ENCODE measurements at places on chromosomes 7 and 10.

- DNase-seq, result no peak
Measured at GRCh38 chr7:128759242-128759641, 16.4 kb downstream of the OPN1SW start.

DNA sequence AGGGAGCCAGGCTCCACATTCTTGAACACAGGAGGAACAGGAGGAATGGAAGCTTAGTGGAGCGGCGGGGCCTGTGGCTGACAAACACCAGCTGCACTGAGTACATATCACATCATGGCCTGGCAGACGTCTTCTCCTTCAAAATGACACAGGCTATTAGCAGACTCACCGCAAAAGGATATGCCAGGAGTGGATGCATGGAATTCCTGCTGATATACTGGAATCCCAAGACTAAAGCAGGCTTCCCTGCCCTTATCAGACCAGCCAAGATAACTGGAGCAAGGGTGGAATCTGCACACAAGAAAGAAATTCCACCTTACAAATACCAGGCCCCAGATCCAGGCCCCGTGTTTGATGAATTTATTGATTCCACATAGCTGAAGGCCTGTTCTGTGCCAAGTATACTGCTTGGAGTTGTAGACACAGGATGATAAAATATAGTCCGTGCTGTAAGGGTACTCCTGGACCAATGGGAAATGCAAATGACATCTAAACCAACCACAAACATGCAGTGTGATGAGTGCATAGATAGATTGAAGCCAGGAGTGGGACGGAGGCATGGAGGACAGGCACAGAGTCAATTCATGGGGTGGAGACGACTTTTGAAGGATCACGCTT is 480.5 kb upstream of the ZMIZ1 start:
- DNase-seq, result no peak

DNA sequence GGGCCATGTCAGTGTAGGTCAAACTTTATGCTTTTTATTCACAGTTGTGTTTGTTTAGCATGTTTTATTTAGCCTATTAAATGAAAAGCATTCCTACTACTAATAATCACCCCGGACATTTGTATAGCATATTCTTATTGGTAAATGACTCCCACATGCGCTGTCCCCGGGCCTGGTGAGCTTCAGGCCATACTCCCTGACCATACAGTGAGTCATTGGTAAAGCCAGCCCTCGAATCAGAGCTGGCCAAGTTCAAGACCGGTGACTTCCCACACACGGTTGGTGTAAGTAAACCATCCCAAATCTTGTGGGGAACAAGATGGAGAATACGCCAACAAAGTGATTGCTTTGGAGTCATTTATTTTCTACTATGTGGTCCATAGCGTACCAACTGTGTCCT is 238.7 kb upstream of the TCF7L2 start:
- no peak for DNase-seq

DNA sequence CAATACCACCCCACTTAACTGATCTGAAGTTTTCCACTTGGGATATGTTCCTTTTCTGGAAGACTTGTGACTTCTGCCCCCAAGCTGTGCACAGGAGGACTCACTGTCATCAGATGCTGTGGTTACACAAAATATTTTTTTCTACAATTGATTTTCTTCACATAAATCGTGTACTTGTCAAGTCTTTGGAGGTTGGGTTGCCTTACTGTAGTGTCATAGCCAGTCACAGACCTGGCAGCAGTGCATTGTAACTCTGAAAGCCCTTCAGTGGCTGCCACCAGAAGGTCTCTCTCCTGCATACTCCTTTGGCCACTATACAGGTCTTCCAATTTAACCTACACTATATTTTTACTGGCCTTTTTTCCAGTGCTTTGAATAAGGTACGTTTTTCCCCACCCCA is 73.2 kb downstream of the SDK1 start:
- no peak for DNase-seq

DNA sequence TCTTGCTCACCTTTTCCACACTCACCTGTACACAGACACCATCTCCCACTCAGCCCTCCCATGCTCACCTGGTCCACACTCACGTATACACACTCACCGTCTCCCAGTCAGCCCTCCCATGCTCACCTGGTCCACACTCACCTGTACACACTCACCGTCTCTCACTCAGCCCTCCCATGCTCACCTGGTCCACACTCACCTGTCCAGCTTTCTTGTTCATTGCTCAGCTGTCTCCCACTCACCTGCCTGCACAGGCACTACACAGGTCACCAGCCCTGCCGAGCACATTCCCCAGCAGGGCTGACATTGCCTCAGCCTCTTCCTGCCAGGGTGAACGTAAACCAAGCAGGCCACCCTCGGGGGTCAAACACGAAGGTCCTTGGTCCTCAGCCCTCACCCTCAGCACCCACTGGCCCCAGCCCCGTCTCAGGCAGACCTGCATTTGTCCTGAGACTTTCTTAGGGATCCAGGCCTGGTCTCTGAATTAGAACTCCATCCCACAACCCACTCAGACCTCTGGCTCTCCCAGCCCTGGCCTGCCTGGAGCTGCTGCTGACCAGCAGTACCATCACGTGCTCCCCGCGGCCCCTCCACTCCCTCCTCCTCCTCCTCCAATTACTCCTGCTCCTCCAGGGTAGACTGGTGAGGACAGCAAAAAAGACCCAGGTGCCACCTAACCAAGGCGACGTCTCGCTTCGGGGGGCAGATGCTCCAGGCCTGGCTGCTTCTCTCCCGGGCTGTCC is 12.8 kb upstream of the DNAAF5 start:
- no peak for DNase-seq

- no peak for DNase-seq
Measured at GRCh38 chr7:3710531-3710930, 409.5 kb downstream of the SDK1 start.

DNA sequence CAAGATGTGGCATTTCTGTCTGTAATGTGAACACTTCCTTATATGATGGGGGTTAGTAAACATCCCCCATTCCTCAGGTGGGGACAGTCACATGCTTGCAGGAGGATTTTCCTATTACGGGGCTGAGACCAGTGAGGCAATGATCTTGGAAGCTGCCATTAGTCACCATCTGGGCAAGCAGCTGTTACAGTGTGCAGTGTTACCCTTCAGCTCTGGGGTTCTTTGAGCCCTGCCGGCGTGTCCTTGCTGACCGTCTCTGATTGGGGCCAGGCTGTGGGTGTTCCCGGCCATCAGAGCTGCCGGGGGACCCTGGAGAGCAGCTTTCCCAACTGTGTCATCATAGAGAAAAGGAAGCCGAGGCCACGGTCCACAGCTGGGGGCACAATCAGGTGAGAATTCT is 126.8 kb upstream of the FAM20C start:
- no peak for DNase-seq

DNA sequence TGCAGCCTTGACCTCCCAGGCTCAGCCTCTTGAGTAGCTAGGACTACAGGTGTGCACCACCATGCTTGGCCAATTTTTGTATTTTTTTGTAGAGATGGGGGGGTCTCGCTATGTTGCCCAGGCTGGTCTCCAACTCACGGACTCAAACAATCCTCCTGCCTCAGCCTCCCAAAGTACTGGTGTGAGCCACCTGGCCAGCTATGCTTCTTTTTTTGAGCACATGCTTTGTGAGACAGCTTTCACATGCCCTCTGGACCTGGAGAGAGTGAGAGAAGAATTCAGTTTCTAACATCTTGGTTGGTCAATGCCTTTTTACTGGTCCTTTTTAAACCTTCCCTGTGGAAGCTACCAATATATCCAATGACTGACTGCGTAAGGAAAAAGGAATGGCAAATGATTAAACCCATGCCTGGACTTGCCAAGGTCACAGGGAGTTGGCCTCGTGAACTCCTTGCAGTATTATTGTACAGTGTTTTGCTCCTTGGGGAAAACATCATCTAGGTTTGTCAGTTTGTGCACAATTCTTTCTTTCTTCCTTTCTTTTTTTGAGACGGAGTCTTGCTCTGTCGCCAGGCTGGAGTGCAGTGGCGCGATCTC is 6.2 kb upstream of the FOXK1 start:
- no peak for DNase-seq

DNA sequence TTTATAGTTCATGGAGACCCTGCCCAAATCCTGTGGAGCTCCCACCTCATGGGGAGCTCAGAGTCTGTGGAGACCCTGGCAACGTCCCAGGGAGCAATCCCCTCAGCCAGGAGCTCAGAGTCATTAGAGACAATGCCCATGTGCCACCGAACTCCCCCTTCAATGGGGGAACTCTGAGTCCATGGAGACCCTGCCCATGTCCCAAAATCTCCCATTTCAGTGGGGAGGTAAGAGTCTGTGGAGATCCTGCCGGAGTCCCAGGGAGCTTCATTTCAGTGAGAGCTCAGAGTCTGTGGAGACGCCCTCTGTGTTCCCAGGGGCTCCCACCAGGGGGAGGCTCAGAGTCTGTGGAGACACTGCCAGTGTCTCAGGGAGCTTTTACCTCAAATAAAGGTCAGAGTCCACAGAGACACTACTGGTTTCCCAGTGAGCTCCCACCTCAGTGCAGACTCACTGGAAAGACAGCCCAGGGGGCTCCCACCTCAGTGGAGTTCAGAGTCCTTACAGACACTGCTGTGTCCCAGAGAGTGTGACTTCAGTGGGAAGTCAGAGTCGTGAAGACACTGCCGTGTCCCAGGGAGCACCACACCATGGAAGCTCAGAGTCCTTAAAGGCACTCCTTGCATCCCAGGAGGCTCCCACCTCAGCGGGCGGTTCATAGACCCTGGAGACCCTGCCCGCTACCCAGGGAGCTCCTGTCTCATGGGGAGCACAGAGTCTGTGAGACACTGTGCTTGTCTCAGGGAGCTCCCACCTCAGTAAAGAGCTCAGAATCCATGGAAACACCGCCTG is 5.0 kb downstream of the MYO1G start:
- no peak for DNase-seq

DNA sequence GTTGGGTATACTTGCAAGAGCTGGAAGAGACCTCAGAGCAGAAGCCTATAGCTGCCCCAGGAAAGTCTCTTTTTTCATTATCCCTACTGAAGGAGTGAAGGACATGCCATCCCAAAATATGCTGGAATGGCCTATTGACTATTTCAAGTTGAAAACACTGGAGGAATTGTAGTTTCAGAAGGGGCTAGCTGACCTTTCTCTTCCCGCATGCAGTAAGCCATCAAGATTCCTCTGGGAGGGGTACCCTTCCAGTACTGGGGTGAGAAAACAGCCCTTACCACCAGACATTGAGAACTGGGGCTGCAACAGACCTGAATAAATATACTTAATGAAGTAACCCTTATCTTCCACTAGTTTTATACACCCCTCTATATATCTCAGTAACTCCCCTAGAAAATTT is 41.7 kb downstream of the CHCHD3 start:
- no peak for DNase-seq

DNA sequence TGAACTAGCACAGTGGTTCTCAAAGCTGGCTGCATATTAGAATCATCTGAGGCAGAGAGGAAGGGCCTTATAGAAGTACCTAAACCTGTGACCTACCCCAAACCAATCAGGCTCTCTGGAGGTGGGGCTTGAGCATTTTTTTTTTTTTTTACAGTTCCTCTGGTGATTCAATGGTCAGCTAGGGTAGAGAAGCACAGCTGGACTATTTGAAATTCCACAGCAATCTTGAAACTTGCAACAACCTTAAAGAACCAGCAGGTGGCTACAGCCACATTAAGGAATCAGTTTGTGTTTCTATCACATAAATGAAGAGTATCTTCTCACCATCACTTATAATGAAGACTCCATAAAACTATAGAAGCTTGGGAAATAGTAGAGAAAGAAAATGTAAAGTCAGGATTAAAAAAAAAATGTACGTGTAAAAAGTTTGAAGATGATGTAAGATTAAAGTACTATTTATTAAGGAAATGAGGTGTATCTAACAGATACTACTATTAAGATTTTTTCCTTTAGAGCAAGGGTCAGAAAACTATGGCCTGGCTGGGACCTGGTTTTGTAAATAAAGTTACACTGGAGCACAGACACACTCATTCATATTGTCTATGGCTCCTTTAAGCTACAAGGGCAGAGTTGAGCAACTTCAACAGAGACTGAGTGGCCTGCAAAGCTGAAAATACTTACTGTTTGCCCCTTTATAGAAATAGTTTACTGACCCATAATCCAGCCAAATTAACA is 3.8 kb downstream of the RTKN2 start:
- no peak for DNase-seq

DNA sequence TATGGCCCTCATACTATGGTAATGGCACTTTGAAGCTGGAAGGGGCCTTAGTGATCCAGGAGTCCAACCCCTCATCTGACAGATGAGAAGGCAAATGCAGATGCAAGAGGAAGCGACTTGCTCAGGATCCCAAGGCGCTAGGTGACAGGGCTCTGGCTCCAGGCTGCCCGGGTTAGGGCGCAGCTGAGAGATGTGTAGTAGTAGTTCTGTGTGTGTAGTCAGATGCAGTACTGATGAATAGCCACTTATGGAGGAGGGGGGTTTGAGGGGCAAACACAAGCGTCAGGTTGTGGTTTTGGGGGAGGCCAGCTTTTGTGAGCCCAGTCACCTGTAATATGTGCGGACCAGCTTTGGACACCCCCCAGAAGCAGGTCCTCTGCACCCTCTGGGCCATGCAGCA is 4.8 kb downstream of the ADRA2A start:
- DNase-seq, result no peak

GRCh38 chr10:29266641-29267040 is 22.2 kb upstream of the LYZL1 start:
- DNase-seq, result no peak

DNA sequence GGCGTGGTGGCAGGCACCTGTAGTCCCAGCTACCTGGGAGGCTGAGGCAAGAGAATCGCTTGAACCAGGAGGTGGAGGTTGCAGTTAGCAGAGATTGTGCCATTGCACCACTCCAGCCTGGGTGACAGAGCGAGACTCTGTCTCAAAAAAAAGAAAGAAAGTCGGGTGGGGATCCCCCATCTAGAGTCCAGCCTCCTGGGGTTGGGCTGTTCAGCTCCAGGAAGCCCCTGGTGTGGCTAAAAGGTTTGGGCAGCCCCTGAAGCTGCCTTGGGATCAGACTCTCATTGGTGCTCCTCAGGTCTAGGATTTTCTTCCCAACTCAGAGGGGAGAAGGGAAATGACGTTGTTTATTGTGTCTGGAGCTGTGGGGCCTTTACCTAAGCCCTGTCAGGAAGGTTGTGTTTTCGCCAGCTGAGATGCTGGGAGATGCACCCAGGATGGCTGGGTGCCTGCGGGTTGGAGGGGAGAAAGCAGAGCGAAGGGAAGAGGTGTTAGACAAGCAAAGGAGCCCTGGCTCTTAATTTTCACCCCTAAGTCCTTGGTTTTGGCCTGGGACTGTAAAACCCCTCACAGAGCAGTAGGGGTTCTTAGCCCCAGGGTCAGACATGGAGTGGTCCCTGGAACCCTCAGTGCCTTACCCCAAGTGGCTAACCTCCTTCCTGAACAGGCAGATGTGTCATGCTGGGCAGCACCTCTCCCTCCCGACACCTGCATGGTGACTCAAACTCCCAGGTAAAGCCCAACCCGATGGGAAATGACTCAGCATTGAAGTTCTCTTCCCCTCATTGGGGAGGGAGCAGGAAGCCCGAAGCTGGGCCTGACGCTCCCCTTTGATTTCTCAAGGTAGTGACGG is 21.1 kb downstream of the PLAU start:
- DNase-seq, result no peak

DNA sequence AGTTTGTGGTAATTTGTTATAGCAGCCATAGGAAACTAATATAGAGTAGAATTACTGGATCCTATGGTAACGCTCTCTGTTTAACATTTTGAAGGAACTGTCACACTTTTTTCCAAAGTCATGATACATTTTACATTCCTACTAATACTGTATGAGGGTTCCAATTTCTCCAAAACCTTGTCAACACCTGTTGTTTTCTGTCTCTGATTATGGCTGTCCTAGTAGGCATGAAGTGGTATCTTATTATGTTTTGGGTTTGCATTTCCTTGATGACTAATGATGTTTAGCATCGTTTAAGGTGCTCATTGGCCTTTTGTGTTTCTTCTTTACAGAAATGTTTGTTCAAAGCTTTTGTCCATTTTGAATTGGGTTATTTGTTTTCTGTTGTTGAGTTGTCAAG is 69.6 kb downstream of the VPS50 start:
- DNase-seq, result no peak

- DNase-seq, result no peak
Measured at GRCh38 chr7:81819861-81820260, 50.0 kb upstream of the HGF start.

Data from memory B cell (primary cell).